Spleen (tissue), 13 donors: ENCODE measurements at places on chromosomes 1 and 21. TPM values are rescaled to one million over a fixed set of nuclear protein-coding genes. Genes with fewer than 3 reads are reported as not detected.
A peak's percentile ranks its signal among the peaks of the same experiment; 100 is the strongest.

Gene TSPAN1
- not detected for total RNA-seq

GRCh38 chr1:234896477-234897389, 231.9 kb downstream of the TOMM20 start:
- DNase-seq: no peak

Gene IGSF5
- total RNA-seq: not detected

GRCh38 chr1:157829210-157829609, 9.3 kb upstream of the FCRL1 start:
- no peak for DNase-seq

GRCh38 chr1:224592636-224593582, 23.2 kb upstream of the CNIH3 start:
- DNase-seq: no peak

Gene KCNA3
- total RNA-seq: 45.8 TPM

- DNase-seq: peak; percentile 83
Measured at GRCh38 chr1:160400223-160400645, at the start of gene VANGL2. TSS of gene VANGL2 (plus strand) at chr1:160400564. CDS start at chr1:160415838, 15,274 bp downstream.

Gene FNDC10
- total RNA-seq: 5.6 TPM

Gene OR2L8
- 0.83 TPM for total RNA-seq

Gene CENPS
- total RNA-seq: 9.6 TPM

Gene AVPR1B
- not detected for total RNA-seq

DNA sequence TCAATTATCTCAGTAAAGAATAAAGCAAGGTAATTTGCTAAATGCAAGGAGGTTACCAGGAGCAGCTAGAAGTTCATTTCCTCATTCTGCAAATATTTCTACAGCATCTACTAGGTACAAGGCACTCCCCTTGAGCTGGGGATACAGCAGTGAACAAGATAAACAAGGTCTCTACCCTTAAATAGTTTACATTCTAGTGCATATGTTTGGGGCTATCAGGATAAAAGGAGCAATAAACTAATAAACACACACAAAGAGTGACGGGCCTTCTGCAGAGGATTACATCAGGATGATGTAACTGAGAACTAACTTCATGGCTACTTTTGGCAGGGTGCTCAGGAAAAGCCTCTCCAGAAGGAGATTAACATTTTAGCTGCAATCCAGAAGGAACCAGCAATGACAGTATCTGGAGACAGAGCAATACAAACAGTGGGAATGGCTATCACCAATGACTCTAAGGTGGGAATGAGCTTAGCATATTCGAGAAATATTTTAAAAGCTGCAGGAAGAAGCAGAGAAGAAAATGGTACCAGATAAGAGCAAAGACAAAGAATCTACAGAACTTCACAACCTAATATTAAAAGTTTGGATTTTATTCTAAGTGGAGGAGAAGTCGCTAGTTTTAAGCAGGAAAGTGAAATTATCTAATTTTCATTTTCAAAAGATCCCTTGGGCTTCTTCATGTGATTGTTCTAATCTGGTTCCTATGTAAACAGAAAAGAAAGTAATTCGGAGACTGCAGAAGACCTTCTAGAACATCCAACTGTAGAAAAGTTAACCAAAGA, 25.8 kb downstream of the TP53BP2 start:
- DNase-seq: no peak

Gene LCK
- total RNA-seq: 62.2 TPM

Gene LHX4
- not detected for total RNA-seq

DNA sequence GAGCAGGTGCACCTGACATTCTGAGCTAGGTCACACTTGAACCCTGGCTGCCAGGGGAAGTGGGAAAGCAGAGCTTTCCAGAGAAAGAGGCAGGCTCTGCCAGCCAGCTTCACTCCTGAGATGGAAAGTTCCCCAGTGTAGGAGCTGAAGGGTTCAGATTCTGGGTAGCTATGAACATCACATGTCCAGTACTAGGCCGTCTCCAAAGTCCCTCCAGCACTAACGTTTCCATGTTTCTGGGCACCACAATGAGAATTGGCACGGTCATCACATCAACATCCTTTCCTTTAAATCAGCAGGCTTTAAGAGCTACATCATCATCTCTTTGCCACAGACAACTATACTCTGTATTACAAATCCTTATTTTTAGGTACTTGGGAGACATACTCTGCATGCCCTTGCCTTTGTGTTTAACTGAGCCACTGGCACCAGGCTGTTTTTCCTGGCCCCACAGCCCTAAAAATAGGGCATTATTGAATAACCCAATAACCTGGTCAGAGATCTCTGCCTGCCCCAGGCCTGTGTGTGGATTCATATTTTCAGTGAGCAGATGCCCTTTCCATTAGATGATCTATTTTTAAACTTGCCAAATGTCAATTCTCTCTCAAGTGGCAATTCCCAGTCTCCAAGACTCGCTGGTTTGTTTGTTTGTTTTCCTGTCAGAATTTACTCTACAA, 35.4 kb upstream of the USP24 start:
- DNase-seq: no peak

GRCh38 chr1:209805341-209805781, 581 bp downstream of the IRF6 start:
- DNase-seq: peak; percentile 80

GRCh38 chr21:36765229-36765628, 66.3 kb downstream of the SIM2 start:
- no peak for DNase-seq

- no peak for DNase-seq
Measured at GRCh38 chr1:152953761-152954160, 6.8 kb downstream of the SPRR5 start.

GRCh38 chr21:45323487-45324311, 36.0 kb upstream of the POFUT2 start:
- DNase-seq: peak; percentile 54
